ENCODE measurements at places on chromosomes 7 and 10.

DNA sequence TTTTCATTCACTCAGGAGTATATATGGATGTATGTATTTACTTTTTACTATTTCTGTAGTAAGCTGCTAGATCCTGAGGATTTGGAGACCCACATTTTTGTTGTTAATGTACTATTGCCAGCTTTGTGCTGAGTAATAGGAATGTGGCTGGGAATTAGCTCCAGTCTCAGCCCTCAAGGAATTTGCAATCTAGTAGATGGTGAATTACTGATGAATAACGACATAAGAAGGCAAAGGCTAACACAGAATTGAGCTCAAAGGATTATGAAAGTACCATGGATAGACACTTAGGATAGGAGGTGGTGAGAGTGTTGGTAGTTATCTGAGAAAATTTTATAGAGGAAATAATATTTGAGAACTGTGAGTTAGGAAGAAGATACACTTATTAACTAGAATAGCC lies 19.9 kb downstream of the CASD1 start:
- no peak for DNase-seq

DNA sequence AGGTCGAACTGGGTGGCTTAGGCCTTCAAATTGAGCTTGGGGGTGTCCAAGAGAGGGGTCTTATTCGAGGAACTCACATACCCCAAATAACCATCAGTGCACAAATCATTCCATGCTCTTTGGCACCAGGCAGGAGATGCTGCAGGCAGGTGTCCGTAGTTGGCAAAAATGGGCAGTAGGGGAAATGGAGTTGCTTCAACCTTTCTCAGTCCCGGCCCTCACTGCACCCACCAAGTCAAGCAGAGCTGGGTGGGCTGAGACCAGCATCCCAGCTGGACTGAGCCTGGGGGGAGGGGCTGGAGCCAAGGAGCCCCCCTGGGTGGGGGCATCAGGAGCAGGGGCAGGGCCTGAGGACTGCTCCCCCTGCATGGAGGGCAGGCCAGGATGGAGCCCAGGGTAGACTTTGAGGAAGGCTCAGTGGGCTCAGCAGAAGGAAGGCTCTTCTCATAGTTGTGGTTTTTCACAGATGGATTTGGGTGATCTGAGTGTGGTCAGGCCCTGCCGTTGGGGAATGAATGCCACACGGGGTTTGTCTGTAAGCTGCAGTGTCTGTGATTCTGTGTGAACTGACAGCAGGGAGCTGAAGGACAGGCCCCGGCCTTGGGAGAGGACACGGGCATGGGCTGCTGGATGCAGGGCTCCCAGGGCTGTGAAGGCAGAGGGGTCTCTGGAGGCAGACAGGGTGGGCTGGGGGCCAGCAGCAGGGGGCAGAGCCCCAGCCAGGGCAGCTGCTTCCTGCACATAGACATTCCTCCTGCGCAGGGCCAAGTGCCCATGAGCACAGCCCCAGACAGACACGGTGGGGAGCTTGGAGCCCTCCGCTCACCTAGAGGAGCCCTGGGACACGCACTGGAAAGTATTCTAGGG lies 144.5 kb downstream of the ADCY1 start:
- no peak for DNase-seq

- no peak for DNase-seq
Observed at GRCh38 chr7:94832051-94832450, 75.3 kb upstream of the PPP1R9A start.

DNA sequence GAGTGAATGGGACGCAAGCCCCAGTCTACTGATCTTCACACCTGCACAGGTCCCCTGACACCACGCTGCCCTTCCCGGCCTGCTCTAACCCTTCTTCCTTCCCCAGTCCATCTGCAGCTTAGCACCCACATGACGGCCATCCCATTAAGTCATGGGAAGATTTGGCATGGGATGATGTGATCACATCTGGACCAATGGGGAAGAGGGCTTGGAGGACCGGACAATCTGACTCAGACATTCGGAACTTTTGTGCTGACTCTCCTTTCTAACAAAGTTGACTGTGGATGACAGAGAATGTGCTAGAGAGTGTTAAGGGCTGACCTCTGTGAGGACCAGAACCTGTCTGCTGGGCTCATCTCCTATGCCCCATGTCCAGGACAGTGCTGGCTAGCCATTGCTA lies 15.6 kb downstream of the CXCL12 start:
- no peak for DNase-seq

DNA sequence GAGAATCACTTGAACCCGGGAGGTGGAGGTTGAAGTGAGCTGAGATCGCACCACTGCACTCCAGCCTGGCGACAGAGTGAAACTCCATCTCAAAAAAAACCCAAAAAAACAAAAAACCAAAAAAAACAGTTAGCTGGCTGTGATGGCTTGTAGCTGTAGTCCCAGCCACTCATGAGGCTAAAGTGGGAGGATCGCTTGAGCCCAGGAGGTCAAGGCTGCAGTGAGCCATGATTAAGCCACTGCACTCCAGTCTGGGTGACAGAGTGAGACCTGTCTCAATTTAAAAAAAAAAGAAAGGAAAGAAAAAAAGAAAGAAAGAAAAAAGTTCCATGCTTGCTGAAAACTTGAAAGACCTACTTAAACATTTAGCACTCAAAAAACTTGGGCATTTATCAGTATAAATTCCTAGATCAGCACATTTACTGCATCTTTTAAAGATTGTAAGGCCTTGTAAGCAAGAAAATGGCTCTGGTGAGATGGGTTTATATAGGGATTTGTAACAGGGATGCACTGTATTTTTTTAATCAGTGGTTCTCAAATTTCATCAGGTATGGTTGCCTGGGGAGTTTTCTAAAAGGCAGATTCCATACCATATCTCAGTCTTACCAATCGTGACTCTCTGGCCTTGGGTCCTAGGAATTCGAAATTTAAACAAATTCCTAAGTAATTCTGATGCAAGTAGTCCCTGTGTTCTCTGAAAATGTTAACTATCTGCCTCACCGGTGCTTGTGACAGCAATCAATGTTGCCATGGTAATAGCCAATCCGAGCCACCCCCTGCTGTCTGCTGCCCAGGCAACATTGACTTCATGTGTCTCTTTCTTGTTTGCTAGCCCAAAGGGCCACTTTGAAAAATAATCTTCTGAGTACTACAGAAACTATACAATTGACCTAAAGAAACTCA lies 11.5 kb upstream of the NT5C2 start:
- DNase-seq: no peak

- no peak for DNase-seq
Observed at GRCh38 chr10:71812913-71813590, 38.0 kb downstream of the PSAP start.

DNA sequence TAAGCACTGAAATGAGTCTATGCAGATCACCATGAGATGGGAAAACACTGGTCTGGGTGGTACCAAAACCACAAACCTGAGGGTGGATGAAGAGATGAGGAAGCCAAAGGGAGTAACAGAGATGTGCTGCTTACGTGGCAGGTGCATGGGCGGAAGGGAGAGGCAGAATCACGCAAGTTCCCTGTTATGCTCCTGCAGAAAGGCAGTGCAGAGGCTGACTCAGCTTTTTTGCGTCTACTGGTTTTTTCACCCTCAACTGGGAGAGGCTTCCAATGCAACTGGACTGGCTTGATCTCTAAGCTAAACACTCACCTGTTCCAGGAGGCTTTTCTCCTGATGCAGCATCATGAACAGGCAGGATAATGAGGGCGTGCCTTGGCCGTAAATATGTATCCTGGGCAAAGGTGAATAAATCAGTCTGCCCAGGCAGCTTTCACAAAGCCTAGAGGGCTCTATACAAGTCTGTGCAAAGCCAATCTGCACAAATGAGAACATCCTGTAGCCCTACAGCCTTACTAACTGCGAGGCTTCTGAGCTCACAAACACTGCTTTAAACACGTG lies 95.4 kb upstream of the AFAP1L2 start:
- DNase-seq: no peak

GRCh38 chr10:106819490-106819889 lies 345.0 kb downstream of the SORCS1 start:
- no peak for DNase-seq

Measured in NCI-H446 treated with DMSO at 0.1 percent for 48 hours (cell line).